ENCODE measurements at places on chromosomes 6 and 20.
A peak's percentile ranks its signal among the peaks of the same experiment; 100 is the strongest.

- no peak for DNase-seq
Measured at GRCh38 chr20:4160761-4161305, 145.5 kb upstream of the RNF24 start.

- no peak for DNase-seq
Measured at GRCh38 chr6:21219241-21219640, 374.3 kb upstream of the SOX4 start.

- DNase-seq: no peak
Measured at GRCh38 chr6:107442938-107443607, 16.3 kb downstream of the PDSS2 start.

DNA sequence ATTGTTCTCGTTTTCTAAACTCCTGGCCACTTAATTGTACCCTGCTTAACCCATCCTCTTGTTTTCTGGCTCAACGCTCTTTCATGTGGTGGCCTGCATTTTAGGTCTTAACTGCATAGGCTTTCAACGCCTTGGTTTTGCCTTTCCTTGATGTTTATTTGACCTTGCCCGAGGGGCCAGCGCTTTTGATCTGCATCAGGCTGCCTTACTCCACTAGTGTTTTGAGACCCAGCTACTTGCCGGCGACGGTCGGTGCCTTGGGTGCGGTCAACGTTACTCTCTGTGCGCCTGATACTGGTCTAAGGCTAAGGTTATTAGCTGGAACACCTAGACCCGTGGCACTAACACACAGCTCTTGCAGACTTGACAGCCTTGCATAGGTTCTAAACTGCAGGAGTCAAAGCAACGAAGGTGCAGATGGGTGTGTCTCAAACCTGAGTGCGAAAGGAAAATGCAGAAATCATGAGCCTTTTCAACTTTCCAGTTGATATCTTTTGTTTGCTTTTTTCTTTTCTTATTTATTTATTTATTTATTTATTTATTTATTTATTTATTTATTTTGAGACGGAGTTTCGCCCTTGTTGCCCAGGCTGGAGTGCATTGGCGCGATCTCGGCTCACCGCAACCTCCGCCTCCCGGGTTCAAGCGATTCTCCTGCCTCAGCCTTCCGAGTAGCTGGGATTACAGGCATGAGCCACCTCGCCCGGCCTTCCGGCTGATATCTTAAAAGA is 138.8 kb downstream of the HFE start:
- DNase-seq: no peak

GRCh38 chr20:9374072-9374471 is 140.3 kb upstream of the LAMP5 start:
- no peak for DNase-seq

GRCh38 chr20:39070484-39071231 is 108.5 kb downstream of the DHX35 start:
- peak; percentile 31 for DNase-seq

DNA sequence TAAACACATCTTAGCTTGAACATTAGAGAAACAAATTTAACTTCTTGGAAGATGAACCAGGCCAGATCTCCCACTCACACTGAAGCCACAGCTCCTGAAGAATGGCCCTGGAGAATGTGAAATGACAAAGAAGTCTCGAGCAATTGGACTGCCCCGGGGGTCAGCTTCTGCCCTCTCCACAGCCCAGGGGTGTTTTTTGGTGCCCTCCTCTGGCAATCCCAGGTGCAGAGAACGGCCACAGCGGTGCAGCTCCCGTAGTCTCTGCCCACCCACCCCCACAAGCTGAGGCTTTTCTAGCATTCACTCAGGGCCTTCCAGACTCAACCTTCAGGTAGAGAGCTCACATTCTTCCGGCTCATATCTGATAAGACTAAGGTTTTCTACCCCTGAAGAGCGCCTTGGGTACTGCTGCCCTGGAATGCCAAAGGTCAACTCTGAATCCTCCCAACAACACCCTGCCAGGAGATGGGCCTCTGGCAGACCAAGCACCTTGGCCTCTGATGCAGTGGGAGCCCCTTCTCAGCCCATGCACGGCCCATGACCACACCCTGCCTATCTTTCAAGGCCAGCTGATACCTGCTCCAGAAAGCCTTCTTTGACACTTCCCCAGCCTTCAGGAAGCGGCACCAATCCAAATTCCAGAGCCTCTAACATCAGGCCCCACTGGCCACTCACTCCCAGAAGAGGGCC is 208.3 kb downstream of the SYNDIG1 start:
- DNase-seq: no peak

GRCh38 chr6:14189074-14189473 is 71.5 kb downstream of the CD83 start:
- no peak for DNase-seq

DNA sequence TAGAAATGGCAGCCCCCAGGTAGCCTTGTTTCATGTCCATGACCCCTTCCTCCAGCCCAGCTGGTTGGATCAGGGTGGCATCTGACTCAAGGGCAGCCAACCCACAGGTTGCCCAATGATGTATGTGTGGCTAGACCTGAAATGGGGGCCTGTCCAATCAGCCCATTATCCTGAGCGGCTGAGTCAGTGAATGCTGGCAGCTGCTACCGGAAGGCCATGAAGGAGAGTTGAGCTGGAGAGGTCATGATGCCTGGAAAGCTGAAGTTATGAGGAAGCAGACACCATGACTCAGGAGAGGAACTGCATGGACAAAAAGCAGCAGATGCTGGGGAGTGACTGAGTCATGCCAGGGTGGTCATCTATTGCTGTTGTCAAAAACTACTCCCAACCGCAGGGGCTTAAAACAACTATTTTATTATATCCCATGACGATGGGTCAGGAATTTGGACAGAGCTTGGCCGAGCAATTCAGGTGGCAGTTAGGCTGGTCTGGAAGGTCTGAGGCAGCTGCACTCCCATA is 67.3 kb downstream of the MDGA1 start:
- DNase-seq: peak; percentile 98

- DNase-seq: no peak
Measured at GRCh38 chr6:39941138-39941537, 6.9 kb upstream of the MOCS1 start.
